ENCODE measurements at places on chromosomes 4 and X.

DNA sequence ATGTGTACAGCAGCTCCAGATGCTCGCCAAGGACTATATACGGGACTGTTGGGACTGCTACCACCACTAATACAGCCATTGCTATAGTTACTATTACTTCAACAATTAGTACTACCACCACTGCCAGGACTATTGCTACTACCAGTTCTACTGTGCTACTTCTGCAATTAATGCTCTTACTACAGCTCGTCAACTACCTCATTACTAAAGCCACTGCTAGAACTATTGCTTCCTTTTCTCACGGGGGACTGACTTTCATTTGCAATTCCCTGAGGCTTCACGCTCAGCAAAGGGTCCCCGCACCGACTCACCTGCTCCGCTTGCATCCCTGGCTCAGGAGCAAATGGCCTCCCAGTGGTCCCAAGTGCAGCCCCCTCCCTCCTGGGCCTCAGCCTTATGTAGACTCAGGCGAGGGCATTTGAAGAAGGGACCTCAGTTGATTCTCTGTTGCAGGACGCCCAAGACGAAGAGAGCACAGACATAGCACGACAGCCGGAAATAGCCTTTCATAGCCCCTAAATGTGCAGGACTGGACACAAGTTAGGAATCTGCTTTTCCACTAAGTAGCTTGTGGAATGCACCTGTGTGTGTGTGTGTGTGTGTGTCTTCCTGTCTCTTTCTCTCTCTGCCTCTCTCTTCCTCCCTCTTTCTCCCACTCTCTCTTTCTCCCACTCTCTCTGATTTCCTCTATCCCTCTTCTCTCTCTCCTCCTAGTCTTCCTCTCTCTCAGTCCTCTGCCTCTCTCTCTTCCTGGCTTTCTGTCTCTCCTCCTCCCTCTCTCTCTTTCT, 294.8 kb downstream of the ASMT start:
- DNase-seq: no peak

- no peak for DNase-seq
Measured at GRCh38 chr4:1206299-1207156, 34.1 kb upstream of the SPON2 start.

DNA sequence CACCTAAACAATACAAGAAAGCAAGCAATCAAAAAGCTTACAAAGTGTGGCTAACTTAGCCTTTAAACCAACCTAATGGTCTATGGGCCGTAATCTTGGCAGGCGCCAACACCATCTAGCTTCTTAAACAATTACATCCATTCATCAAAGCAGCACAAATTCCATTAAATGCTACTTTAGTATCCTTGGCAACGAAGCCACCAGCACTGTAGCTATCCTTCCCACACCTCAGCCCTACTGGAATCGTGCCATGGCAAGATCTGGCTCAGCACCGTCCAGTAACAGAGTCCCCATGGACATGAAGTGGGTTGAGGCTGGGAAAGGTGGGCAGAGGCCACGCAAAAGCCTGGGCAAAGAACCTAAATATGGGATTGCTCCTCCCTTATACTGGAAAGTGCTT, 91.6 kb upstream of the MAP3K15 start:
- DNase-seq: no peak

DNA sequence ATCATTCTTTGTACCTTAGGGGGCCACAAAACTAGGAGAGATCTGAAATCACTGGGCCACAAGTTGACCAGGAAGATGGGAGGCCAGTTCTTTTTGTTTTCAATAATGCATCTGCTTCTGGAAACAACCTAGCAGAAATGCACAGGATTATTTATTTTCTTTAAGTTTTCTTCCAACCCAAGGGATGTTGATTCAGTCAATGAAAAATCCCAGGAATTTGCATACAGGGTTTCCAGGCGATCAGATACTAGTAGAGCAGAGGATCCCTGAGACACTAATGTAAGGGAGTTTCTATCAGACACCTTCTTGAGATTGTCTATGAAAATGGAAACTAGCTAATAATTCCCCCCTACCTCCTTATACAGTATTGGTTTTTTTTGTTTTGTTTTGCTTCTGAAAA, 7.4 kb downstream of the ATOH1 start:
- peak; percentile 1 for DNase-seq

GRCh38 chrX:22959204-22959920, 40.4 kb upstream of the DDX53 start:
- no peak for DNase-seq

DNA sequence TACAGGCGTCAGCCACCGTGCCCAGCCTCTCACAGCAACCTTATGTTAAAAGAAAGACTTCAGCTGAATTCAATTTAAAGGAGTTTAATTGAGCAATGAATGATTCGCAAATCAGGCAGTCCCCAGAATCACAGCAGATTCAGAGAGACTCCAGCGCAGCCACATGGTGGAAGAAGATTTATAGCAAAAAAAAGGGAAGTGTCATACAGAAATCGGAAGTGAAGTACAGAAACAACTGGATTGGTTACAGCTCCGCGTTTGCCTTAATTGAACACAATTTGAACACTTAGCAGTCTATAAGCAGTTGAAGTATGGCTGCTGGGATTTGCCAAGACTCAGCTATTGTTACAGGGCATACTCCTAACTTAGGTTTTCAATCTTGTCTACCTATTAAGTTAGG, 19.8 kb downstream of the CENPVL3 start:
- DNase-seq: no peak

DNA sequence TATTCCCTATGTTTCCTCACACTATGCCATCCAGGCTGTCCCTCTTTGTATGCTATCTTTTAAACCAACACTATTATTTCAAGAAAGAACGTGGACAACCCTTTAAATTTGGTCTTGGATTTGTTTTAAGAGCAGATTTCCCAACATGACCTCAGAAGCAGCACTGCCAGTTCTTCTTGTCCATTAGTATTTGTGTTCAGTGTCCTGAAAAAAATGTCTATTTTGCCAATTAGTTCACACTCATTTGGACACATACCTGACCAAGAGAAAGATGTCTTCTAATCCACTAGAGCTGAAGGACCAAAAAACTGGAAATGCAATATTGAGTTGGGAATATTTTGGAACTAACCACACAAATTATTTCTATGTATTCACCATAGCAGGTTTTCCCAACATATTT, 223.2 kb upstream of the CNKSR2 start:
- DNase-seq: no peak

DNA sequence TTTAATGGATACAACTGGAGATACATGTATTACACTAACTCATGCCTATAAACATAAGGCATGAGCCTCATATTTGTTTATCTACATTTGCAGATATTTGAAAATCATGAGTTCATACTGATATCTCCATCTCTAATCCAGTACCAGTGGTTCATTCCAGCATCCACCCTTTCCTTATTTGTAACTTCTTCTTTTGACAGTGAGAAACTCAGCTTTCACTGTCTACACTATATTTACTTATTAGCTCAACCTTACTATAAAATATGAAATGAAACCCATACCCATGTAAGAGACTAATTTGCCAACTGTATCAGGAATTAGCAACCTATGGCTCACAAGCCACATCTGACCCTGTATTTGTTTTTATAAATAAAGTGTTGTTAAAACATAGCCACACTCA, 161.9 kb upstream of the GPRIN3 start:
- DNase-seq: no peak

- no peak for DNase-seq
Measured at GRCh38 chr4:94126669-94127068, 81.0 kb upstream of the SMARCAD1 start.

- no peak for DNase-seq
Measured at GRCh38 chr4:76489686-76490161, 54.7 kb downstream of the SHROOM3 start.

DNA sequence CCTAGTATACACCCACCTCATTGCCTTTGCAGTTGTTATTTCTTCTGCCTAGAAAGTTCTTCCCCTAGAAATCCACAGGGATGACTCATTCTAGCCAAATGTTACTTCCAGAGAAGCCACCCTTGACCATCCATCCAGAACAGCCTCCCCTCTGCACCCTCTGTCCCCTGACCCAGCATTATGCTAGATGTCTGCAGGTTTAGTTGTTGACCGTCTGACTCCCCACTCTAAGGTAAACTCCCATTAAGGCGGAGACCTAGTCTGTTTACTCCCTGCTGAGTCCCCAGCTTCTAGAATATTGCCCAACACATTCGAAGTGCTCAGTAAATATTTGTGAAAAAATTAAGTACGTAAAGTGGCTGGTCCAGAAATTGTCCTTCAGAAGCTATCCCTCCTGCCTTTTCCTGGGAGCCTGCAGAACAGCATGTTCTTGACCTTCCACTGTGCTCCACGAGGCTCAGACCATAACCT, 11.0 kb downstream of the SRD5A3 start:
- DNase-seq: peak; percentile 36

DNA sequence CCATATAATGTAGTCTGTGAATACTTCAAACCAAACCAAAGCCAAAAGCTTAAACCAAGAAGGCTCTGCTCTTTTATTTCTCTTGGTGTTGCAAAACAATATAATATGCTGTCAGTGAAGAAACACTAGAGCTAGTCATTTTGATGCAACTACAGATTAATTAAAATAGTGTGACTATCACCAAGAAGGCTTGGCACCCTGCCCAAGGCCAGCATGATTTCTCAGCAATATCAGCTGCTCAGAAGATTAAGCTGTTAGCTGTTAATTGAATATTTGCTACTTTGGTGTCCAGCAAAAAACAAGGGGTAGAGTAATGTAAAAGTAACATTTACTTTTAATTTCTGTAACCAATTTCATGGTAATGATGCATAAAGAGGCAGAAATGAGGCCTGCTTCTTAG, 104.9 kb upstream of the PRPS2 start:
- DNase-seq: no peak

GRCh38 chrX:3743801-3744439, 30.5 kb upstream of the PRKX start:
- DNase-seq: no peak

DNA sequence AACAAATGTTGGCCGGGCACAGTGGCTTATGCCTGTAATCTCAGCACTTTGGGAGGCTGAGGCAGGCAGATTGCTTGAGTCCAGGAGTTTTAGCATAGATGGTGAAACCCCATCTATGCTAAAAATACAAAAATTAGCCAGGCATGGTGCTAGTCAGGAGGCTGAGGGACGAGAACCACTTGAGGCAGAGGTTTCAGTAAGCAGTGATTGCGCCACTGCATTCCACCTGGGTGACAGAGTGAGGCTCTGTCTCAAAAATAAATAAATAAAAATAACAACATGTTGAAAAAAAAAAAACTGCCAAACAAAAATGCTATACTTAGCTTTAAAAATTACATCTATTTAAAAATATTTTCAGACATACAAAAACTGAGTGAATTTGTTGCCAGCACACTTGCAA, 374.2 kb upstream of the SMIM31 start:
- no peak for DNase-seq

DNA sequence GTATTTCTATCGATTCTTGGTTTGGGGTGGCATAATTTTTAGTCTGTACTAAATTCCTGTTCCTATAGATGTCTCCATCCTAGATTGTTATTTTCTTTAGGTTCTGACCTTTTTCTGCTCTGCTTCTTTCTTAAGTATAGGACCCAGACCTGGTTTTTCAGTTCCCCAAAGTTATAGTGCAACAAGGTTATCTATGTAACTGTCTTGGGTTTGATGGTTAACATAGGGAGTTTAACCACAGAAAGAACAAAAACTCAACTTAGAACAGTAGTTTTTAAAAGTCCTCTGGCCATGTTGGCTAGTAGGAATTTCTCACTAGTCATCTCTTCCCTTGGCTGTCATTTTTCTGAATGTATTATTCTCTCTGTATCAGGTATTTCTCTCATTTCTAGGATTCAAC, 38.8 kb upstream of the MAD2L1 start:
- DNase-seq: no peak

DNA sequence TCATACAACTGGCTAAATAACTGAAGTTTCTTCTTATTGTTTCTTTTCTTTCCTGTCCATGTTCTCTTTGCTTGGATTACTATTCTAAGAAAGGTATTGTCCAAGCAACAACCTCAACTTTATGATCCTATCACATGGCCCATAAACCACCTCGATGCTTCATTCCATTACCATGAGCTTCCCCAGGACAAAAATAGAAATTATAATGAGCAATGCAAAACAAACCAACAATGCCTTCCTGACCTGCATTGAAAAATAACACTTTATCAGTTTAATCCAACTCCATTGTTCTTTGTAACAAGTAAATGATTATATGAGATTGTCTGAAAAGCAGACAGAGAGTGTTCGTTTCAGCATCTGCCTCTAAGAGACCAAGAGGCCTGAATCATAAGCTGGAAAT, 148.8 kb downstream of the HS6ST2 start:
- DNase-seq: no peak

DNA sequence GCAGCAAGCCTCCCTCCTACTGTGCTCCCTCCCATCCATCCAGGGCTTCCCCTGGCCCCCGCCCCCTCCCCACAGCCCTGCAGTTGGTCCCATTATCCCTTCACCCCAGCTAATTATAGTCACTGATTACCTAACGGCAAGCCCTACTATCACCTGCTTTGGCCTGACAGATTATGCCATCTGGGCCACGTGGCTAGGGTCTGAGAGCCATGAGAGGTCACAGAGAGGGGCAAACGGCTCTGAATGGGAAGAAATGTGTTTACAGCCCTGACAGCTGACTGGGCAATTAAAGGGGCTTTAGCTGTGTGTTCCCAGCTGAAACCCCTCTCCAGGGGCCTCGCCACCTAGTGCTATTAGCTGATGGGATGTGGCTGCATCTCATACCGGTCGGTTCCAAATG, 134.4 kb upstream of the CPEB2 start:
- no peak for DNase-seq

GRCh38 chr4:24607334-24607733, 23.0 kb upstream of the DHX15 start:
- DNase-seq: no peak

DNA sequence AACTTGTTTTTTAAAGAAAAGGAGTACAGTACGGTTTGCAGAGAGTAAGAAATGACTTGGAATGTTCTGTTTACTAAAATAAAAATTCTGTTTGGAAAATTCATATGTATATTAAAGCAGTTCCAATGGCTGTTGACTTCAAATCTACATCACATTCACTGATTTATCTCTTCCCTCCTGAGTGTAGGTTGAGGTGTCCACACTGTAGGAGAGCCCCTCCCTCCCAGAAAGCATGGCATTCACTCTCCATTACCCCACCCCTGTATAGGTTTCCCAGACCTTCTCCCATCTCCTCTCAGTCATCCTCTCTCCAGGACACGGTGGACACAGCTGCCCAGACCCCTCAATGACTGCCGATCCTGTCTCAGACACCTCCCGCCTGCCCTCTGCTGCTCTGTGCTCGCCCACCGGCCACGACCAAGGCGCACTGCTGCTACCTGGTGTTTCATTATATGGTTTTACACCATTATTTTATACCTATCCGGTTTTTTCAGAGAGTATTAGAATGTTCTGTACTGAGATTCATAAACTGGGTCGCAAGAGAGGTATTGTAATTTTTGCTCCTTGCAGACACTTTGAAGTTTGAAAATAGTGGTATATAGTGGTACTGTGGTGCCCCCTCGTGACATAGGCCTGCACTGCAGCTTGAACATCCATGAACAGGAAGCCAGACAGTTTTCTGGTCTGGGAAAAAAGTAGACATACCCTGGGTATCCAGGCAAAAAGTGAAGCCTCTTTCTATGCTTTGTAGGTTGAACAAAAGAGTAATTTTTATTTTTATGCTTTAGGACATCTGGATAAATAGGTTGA, 38.8 kb upstream of the BEX4 start:
- peak; percentile 26 for DNase-seq
